ENCODE measurements at places on chromosomes 4 and X. TPM values are rescaled to one million over a fixed set of nuclear protein-coding genes. Genes with fewer than 3 reads are reported as not detected.

- no peaks in the 10 kb centered on the region for H3K36me3 ChIP-seq
- no peaks in the 10 kb centered on the region for H3K4me1 ChIP-seq
- no peaks in the 10 kb centered on the region for H3K27me3 ChIP-seq
- no peak overlapping the region for H3K27ac ChIP-seq
- DNase-seq = no peak
These were observed 284.4 kb upstream of the SFRP2 start for GRCh38 chr4:154073107-154073822.

- H3K4me3 ChIP-seq = no peak overlapping the region
- DNase-seq = no peak
- H3K36me3 ChIP-seq = no peaks in the 10 kb centered on the region
- peaks cover 8% of the 10 kb centered on the region for H3K4me1 ChIP-seq
These were observed 28.1 kb downstream of the LGI2 start for GRCh38 chr4:25002681-25003080.

GRCh38 chrX:110163488-110163887, 154.4 kb downstream of the AMMECR1 start:
- H3K4me3 ChIP-seq = no peak overlapping the region
- H3K27me3 ChIP-seq = no peaks in the 10 kb centered on the region
- no peak overlapping the region for H3K27ac ChIP-seq
- DNase-seq = no peak
- H3K4me1 ChIP-seq = peaks cover 7% of the 10 kb centered on the region
- H3K36me3 ChIP-seq = no peaks in the 10 kb centered on the region

GRCh38 chr4:154741922-154742850, 1.6 kb upstream of the LRAT start:
- H3K4me1 ChIP-seq = peaks cover 34% of the 10 kb centered on the region
- no peak for DNase-seq
- no peaks in the 10 kb centered on the region for H3K36me3 ChIP-seq
- H3K27me3 ChIP-seq = peaks cover 54% of the 10 kb centered on the region
- H3K4me3 ChIP-seq = peak overlapping the region; percentile 56

DNA sequence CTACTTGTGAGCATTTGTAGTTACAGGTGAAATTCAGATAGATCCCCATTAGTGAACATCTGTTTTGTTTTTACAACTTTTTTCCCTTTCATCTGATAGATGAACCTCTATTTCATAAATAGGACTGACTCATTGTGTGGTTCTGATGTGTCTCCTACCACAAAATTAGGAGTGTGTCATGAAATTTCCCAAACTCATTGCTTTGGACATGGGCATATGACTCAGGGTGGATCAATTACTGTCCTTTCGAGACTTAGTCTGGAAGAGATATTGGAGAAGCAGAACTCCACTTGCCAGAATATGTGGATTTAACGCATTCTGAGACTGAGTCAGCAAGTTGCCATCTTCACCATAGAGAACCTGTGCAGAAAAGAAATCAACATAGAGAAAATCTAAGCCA, 53.5 kb upstream of the PCDH10 start:
- no peaks in the 10 kb centered on the region for H3K36me3 ChIP-seq
- no peak for DNase-seq
- no peak overlapping the region for H3K4me3 ChIP-seq
- no peaks in the 10 kb centered on the region for H3K27me3 ChIP-seq
- H3K27ac ChIP-seq = no peak overlapping the region
- no peaks in the 10 kb centered on the region for H3K4me1 ChIP-seq

GRCh38 chrX:40444133-40444532, 136.6 kb upstream of the ATP6AP2 start:
- H3K27me3 ChIP-seq = peaks cover 7% of the 10 kb centered on the region
- no peaks in the 10 kb centered on the region for H3K36me3 ChIP-seq
- H3K4me1 ChIP-seq = no peaks in the 10 kb centered on the region
- H3K27ac ChIP-seq = no peak overlapping the region
- no peak overlapping the region for H3K4me3 ChIP-seq
- no peak for DNase-seq

Gene PCDH11X
- total RNA-seq = 0.72 TPM

DNA sequence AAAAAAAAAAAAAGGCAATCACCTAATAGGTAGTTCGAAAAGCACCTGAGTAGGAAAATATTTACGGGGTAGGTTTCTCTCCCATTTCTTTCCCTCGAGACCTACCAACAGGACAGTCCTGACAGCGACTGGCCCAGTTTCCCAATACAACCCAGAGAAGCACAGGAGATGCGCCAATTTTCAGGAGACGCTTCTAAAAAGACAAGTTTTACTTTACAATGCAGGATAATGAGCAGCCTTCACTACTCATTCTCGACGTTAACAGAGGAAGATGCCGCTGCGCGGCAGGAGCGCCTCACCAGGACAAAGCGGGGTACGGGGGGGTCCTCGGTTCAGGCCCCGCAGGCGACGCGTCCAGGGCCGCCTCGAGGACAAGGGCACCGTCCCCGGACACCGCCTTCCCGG, 708 bp downstream of the BCLAF3 start:
- peaks cover 6% of the 10 kb centered on the region for H3K4me1 ChIP-seq
- peak overlapping the region; percentile 67 for H3K4me3 ChIP-seq
- no peaks in the 10 kb centered on the region for H3K27me3 ChIP-seq
- no peak for DNase-seq

- peak; percentile 22 for DNase-seq
- no peaks in the 10 kb centered on the region for H3K27me3 ChIP-seq
- no peak overlapping the region for H3K4me3 ChIP-seq
- peaks cover 16% of the 10 kb centered on the region for H3K4me1 ChIP-seq
These were observed 116.2 kb downstream of the AFAP1 start for GRCh38 chr4:7823416-7823824.

DNA sequence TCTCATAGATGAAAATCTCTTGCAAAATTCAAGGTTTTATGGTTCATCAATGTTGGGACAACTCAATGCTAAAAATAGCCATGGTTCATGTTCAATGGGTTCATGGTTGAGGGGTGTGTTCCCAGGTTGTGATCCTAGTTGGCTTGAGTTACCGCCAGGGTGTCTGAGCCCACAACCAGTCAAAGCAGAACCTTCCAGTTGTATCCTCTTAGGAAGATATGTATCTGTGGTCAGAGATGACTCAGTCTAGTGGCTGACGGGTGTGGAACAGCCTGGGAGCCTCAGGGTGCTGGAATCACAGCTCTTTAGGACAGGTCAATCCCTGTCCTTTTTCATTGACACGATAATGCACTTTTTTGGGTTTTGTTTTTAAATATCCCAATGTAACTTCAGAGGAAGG, 192.3 kb upstream of the NR3C2 start:
- H3K27me3 ChIP-seq = no peaks in the 10 kb centered on the region
- no peak overlapping the region for H3K27ac ChIP-seq
- H3K36me3 ChIP-seq = no peaks in the 10 kb centered on the region
- H3K4me1 ChIP-seq = no peaks in the 10 kb centered on the region

DNA sequence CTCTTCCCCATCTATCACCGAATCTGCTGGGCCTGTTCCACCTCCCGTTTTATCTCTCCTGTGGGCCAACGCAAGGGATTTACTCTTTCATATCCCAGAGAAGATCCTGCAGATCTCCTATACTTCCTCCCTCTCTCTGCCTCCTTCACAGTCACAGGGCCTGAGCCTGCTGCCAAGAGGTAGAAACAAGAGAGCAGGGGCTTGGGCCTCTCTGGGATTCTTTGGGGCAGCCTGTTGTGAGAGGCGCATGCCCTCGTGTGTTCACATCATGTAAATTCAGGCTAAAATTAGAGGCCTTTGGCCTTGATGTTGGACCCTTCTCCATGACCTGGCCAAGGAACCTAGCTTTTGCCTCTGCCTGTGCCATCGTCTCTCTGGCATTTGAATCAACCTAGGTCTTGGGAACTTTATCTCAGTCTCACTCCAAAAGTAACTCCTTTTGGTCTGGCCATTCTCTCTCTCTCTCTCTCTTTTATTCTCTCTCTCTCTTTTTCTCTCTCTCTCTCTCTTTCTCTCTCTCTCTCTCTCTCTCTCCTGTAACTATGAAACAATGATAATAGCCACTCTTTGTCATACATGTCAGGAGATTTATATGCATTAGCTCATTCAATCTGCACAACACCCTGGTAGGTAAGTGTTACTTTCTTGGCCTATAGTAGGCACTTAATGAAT, 20.0 kb upstream of the EFNB1 start:
- DNase-seq = no peak
- no peaks in the 10 kb centered on the region for H3K4me1 ChIP-seq
- H3K36me3 ChIP-seq = no peaks in the 10 kb centered on the region
- no peaks in the 10 kb centered on the region for H3K27me3 ChIP-seq

DNA sequence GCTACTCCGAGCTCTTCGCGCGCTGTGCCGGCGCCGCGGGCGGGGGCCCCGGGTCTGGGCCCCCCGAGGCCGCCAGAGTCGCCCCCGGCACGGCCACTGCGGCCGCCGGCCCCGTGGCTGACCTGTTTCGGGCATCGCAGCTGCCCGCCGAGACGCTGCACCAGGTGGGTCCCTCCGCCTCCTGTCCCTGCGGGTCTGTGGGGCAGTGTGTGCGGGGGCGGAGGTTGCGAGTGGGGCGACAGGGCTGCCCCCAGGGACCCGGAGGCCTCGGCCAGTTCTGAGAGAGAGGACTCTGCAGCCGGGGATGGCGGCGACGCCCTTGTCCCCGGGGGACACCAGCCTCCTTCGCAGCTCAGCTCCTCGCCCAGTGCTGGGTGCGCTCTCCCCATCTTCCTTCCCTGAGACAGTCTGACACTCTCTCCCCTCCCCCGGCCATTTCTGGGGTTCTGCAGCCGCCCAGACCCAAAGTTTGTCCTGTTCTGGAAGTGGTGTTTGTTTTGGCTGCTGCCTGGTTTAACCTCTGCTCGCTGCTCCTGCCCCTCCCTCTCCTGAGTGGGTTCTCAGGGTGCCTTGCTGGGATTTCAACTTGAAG, 609 bp downstream of the REPS2 start:
- H3K36me3 ChIP-seq = no peaks in the 10 kb centered on the region
- no peak overlapping the region for H3K27ac ChIP-seq
- H3K4me3 ChIP-seq = peak overlapping the region; percentile 35
- peak; percentile 85 for DNase-seq

Gene CTAG1B
- not detected for total RNA-seq

- peaks cover 3% of the 10 kb centered on the region for H3K27me3 ChIP-seq
- H3K4me1 ChIP-seq = no peaks in the 10 kb centered on the region
- no peaks in the 10 kb centered on the region for H3K36me3 ChIP-seq
- H3K4me3 ChIP-seq = no peak overlapping the region
- DNase-seq = no peak
- no peak overlapping the region for H3K27ac ChIP-seq
These were observed 128.5 kb downstream of the PRSS12 start for GRCh38 chr4:118224243-118224829.

Gene CT55
- not detected for total RNA-seq

GRCh38 chr4:99950913-99951254, 809 bp upstream of the H2AZ1 start:
- no peaks in the 10 kb centered on the region for H3K27me3 ChIP-seq
- H3K36me3 ChIP-seq = no peaks in the 10 kb centered on the region
- peaks cover 19% of the 10 kb centered on the region for H3K4me1 ChIP-seq
- H3K4me3 ChIP-seq = peak overlapping the region; percentile 91

- H3K27me3 ChIP-seq = no peaks in the 10 kb centered on the region
- H3K4me1 ChIP-seq = peaks cover 15% of the 10 kb centered on the region
- no peaks in the 10 kb centered on the region for H3K36me3 ChIP-seq
- DNase-seq = no peak
These were observed 52.6 kb downstream of the CASK start for GRCh38 chrX:41870719-41871151.

GRCh38 chrX:81304563-81304962, 102.7 kb downstream of the SH3BGRL start:
- H3K27me3 ChIP-seq = no peaks in the 10 kb centered on the region
- H3K36me3 ChIP-seq = no peaks in the 10 kb centered on the region
- no peak for DNase-seq
- no peak overlapping the region for H3K4me3 ChIP-seq

Gene RNF212
- total RNA-seq = 0.51 TPM

- peaks cover 30% of the 10 kb centered on the region for H3K4me1 ChIP-seq
- H3K4me3 ChIP-seq = no peak overlapping the region
- DNase-seq = no peak
These were observed 134.5 kb upstream of the RASGEF1B start for GRCh38 chr4:81606166-81606565.

- no peaks in the 10 kb centered on the region for H3K27me3 ChIP-seq
- DNase-seq = no peak
- peaks cover 35% of the 10 kb centered on the region for H3K36me3 ChIP-seq
- H3K4me1 ChIP-seq = no peaks in the 10 kb centered on the region
- H3K27ac ChIP-seq = no peak overlapping the region
- H3K4me3 ChIP-seq = no peak overlapping the region
These were observed 187.8 kb upstream of the NUDT6 start for GRCh38 chr4:123110147-123110546.

Gene MSX1
- total RNA-seq = 6.8 TPM

Gene TMEM33
- total RNA-seq = 51.4 TPM

DNA sequence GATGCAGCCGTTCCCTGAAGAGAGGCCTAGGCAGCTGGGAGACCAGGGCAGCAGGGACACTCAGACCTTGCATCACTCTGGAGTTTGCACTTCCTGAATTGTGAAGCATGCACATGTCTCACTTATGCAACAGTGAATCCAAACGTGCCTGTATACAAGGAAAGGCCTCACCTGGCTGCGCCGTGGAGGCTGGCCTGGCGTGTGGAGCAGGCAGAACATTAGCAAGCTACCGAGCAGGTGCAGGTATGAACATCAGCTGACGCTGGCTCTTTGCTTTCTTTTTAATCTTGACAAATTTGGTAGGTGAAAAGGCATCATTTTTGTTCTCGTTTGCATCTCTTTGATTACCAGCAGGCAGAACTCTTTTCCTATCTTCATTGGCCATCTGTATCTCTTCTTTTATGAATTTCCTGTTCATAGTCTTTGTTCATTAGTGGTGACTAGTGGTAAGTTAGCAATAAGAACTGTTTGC, 37.1 kb upstream of the IRAK1 start:
- DNase-seq = no peak
- peaks cover 57% of the 10 kb centered on the region for H3K4me1 ChIP-seq
- H3K36me3 ChIP-seq = peaks cover 58% of the 10 kb centered on the region
- no peak overlapping the region for H3K27ac ChIP-seq
- no peaks in the 10 kb centered on the region for H3K27me3 ChIP-seq

DNA sequence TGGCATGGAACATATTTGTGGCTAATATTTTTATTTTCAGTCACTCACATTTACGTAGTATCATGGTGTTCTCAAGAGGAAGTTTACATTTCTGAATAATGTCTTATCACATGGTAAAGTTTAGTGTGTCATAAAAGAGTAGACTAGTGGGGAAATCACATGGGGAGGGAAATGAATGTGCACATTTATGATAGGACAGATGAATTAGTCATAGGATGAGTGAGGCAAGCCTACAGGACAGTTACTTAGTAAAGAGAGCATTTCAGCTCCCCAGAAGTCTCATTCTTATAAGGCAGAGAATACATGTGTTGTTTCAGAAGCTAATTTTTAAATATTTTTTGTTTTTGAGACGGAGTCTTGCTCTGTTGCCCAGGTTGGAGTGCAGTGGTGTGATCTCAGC, 6.2 kb downstream of the GK start:
- peak overlapping the region; percentile 75 for H3K27ac ChIP-seq
- H3K27me3 ChIP-seq = no peaks in the 10 kb centered on the region
- H3K4me1 ChIP-seq = peaks cover 3% of the 10 kb centered on the region
- no peak for DNase-seq

DNA sequence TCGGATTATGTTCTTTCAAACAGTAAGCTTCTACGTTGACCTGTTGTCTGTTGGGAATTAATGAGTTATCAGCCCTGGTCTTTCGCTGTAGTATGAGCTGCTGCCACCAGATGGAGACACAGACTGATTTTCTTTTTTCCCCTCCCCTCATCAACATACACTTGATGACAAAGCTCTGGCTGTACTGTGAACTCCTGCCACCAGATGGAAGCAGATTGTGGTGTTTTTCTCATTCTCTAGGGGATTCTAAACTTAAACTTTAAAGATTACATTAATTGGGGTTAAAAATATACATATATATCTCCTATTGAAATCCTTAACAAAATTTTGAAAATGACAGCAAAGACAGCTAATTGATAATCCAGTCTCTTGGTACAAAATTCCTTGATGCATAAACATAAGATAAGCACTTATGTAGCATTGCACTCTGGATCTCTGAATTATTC, 44.8 kb downstream of the SMS start:
- H3K4me1 ChIP-seq = no peaks in the 10 kb centered on the region
- H3K36me3 ChIP-seq = no peaks in the 10 kb centered on the region
- no peaks in the 10 kb centered on the region for H3K27me3 ChIP-seq
- no peak overlapping the region for H3K27ac ChIP-seq
- H3K4me3 ChIP-seq = no peak overlapping the region

Measured in spleen (tissue), 13 donors.